ENCODE measurements at places on chromosomes 11 and 22.

GRCh38 chr22:39995393-39996252, 869 bp downstream of the FAM83F start:
- DNase-seq, result no peak

DNA sequence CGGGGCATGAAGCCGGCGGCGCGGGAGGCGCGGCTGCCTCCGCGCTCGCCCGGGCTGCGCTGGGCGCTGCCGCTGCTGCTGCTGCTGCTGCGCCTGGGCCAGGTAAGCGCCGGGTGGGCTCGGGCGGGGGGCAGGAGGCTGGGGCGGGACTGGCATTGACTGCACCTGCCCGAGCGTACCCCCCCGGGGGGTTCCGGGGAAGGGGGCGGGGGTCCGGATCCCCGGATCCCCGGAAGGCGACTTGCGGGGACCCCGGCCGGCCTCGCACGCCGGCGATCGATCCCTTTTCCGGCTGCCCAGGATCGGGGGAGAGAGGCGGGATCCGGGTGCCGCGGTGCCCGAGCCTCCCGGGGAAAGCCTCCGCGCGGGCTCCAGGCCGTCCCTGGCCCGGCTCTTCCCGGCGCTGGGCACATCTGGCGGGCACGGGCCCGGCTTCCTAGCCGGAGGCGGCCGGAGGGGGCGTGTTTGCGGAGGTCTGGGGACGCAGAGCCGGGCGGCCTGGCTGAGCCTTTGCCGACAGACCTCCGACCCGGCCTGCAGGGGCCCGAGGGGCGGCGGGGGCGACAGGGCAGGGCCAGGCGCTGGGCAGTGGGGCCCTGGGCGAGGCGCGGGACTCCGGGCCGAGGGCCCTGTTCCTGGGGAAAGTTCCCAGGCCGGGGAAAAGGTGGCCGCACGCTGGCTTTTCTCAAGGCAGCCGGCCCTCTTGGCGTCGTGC, 705 bp downstream of the PTPRJ start:
- DNase-seq, result no peak

DNA sequence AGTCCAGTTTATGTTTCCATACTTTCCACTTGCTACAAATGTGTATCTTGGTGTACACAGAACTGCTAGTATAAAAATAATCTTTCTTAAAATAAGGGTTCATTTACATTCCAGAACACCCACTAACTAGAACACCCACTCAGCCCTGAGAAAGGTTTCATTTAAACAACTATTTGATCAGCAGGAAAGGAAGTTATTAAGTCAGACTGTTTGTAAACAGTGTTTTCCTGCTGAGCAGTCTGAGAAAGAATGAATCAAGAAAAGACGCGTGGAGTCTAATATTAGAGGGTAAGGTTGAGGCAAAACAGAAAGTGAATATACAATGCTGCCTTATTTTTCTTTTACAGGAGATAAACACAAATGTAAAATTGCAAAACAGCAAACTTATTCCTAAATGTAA, 32.7 kb downstream of the NARS2 start:
- DNase-seq, result peak; percentile 31

GRCh38 chr11:13465909-13466371, 2.9 kb upstream of the BTBD10 start:
- DNase-seq, result peak; percentile 65

- DNase-seq, result no peak
These were observed 31.2 kb downstream of the RAB6A start for GRCh38 chr11:73729594-73730206.

DNA sequence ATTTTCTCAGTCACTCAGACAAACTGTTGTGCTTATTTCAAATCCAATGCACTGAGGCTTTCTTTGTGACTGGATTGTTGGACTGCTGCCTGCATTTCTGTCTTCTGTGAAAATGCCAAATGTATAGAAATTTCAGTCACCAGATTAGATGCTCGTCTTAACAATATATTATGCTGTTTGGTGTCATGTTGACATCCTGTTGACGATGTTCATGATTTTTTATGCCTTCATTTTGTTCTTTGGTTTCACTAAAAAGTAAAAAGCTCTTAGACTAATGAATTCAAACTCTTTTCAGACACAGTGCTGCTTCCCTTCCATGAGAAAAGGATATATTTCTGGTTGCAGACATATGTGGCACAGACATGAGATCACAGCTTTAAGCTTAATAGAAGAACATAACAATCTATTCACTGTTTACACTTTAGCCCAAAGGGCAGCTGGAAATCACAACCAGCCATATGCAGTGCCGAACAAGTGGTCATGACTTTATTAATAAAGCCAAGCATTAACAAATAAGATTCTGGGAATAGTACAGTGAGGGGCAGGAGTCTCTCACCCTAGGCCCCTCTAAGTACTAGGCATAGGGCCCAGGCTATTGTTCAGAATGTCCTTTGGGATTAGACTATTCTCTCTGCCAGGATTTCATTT, 9.4 kb upstream of the SOX6 start:
- DNase-seq, result no peak

DNA sequence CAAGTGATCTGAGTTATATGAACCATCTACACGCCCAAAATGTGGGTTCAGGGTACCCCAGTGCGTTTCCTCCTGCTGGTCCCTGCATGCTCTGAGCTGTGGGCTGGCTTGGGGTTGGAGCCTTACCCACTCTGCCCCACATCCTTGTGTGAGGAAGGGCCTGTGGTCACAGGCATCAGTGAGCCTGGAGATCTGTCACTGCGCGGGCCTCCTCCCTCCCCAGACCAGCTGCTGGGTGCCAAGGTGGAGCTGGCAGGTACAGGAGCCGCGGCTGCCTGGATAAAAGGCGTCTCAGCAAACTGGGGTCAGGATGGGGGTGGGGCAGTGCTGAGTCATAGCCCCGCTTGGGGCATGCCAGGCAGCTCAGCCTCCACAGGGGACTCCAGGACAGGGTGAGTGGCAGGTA, 17.9 kb downstream of the GNAZ start:
- no peak for DNase-seq

GRCh38 chr11:123537726-123538125, 107.7 kb downstream of the GRAMD1B start:
- DNase-seq, result no peak

DNA sequence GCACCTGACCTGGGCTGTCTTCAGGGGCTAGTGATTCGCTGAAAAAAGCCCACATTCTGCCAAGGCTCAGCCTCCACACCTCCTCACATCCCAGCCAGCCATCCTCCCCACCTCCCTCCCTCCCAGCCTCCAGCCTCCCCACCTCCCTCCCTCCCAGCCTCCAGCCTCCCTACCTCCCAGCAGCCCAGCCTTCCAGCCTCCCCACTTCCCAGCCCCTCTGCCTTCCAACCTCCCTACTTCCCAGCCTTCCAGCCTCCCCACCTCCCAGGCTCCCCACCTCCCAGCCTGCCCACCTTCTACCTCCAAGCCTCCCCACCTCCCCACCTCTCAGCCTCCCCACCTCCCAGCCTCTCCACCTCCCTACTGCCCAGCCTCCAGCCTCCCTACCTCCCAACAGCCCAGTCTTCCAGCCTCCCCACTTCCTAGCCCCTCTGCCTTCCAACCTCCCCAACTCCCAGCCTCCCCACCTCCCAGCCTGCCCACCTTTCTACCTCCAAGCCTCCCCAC, 33.7 kb upstream of the TH start:
- no peak for DNase-seq

- DNase-seq, result no peak
These were observed 117.7 kb upstream of the LMO1 start for GRCh38 chr11:8381343-8381742.

GRCh38 chr11:107591378-107592230, 657 bp downstream of the ELMOD1 start:
- DNase-seq, result peak; percentile 19

- no peak for DNase-seq
These were observed 590 bp upstream of the IGF2 start for GRCh38 chr11:2139621-2140337.

GRCh38 chr22:46726986-46727317, 11.1 kb downstream of the CERK start:
- no peak for DNase-seq

GRCh38 chr11:61957021-61957770, 7.0 kb downstream of the BEST1 start:
- DNase-seq, result no peak

- no peak for DNase-seq
These were observed 250.3 kb downstream of the GRM5 start for GRCh38 chr11:88815505-88815904.

GRCh38 chr11:59009661-59010060, 70.4 kb downstream of the GLYATL1 start:
- no peak for DNase-seq

GRCh38 chr11:118572981-118573550, 857 bp downstream of the ARCN1 start:
- DNase-seq, result peak; percentile 33

DNA sequence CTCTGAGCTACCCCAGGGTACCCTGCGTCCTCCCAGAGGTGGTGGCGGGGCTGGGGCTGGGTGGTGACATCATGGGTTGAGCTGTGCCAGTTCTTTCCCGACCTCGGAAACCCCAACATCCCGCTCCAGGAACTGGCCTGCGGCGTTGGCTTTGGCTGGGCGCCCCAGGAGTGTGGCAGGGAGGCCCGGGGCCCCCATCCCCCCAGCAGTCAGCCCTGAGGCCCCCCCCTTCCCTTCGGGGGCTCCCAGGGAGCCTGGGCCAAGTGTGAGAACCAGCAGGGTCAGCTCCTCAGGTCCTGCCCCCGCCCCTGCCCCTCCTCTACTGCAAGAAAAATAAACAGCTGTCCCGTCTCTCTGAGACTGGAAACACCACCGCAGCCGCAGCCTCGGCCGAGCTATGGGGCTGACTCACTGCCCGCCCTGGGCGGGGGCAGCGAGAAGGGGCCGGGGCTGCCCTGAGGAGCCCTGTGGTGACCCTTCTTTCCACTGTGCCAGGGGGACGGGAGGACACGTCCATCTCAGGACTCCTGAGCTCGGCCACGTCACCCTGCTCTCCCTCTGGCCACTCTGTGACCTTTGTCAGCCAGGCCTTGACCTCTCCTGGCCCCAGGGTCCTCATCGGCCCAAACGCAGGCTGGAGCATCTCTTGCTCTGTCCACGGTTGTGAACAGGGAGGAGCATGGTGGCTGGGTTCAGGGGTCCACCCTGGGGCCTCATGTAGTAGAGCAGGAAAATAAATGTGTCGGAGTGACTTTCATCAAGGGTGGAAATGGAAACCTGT, 73.4 kb downstream of the WNT7B start:
- peak; percentile 67 for DNase-seq

DNA sequence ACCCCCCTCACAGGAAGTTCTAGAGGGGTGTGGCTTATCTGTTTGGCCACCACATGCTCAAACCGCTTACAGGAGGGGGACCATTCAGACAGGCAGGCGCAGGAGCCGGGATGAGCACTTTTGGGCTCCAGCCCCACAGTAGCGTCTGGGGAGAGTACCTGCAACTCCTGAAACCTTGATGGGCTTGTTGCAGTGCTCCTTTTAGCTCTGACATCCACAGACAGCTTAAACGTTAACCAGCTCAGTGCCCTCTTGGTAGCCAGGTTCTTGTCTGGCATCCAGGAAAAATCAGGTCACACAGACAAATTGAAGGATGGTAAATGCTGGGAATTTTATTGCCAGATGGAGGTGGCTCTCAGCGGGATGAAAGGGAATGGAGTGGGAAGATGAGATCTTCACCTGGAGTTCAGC, 326.3 kb downstream of the ETS1 start:
- peak; percentile 46 for DNase-seq

DNA sequence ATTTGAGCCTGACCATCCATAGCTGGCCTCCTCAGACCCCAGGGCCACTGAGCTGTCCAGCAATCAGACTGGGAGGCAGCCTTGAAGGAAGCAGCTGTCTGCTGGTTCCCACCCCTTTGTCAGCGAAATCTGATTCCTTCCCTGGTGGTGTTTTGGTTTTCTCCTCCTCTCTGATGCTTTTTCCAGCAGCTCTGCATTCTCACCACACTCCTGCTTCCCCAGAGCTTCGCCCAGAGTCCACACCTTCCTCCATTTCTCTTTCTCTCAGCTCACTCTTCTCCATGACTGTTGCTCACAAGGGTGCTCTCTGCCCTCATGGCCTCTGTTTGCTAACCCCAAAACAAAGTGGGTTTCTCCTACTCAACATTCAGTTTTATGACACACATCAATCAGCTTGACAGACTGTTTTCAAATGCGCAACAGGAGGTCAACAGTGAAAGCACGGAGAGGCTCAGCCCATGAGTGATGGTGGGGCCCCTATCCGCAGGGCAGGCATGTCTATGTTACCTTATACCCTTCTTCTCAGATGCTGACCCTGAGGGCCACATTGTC, 130.6 kb upstream of the MTNR1B start:
- no peak for DNase-seq

DNA sequence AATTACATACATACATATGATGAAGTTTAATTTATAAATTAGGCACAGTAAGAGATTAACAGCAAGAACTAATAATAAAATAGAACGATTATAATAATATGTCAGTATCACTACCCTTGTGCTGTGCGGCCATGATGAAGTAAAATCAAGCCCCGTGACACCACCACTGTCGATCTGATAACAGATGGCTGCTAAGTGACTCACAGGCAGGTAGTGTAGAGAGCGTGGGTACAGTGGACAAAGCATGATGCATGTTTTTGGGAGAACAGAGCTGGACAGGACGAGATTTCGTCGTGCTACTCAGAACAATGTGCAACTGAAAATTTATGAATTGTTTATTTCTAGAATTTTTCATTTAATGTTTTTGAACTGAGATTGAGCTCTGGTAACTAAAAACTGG, 108.4 kb upstream of the TIMP3 start:
- no peak for DNase-seq

GRCh38 chr22:22927888-22928665, 40.5 kb downstream of the IGLL5 start:
- DNase-seq, result no peak

DNA sequence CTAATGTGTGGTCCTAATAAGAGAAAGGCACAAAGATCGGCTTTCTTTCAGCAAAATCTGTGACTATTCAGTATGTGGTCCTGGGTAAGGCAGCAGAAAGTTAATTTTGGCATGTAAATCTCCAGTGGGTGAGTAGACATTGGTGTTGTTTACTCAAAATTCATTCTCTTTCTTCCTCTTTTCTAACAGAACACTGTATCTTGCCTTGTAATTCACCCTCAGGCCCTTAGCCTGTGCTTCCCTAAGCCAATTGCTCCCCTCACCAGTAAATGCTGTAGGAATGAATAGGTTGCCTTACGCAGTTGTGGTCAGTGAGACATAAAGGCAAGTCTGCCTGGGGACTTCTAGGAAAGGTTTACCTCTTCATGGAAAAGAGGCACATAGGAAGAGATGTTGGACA, 49.9 kb upstream of the PDE3B start:
- no peak for DNase-seq

- DNase-seq, result no peak
These were observed 1794.1 kb upstream of the RAG2 start for GRCh38 chr11:38392176-38392575.

DNA sequence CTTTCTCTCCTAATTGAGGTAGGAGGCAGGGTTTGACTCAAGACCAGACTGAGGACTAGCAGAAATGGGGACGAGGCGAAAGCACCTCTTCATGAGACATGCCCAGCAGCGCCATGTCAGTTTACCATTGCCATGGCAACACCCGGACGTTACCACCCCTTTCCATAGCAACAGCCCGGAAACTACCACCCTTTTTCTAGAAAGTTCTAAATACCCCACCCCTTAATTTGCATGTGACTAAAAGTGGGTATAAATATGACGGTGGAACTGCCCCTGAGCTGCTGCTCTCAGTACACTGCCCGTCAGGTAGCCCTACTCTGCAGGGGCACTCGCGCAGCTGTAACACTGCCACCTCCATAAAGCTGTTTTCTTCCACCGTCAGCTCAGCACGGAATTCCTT, 5.9 kb upstream of the RAC2 start:
- no peak for DNase-seq
